ENCODE measurements at places on chromosomes 5 and 9.

GRCh38 chr9:76713381-76713780, 50.9 kb upstream of the PCA3 start:
- no peak for DNase-seq

- DNase-seq = no peak
These were observed 345.7 kb downstream of the DEPDC1B start for GRCh38 chr5:60354311-60354710.

GRCh38 chr9:76405340-76405739, 11.1 kb upstream of the RFK start:
- no peak for DNase-seq

GRCh38 chr5:305459-305858, 16.1 kb upstream of the AHRR start:
- DNase-seq = no peak
